Hippocampal formation (tissue), 2 donors: ENCODE measurements at places on chromosomes 7 and 10.

GRCh38 chr10:48288661-48289060, 14.2 kb upstream of the FRMPD2 start:
- DNase-seq: no peak

GRCh38 chr7:44057849-44058758, 7.3 kb downstream of the PGAM2 start:
- no peak for DNase-seq

GRCh38 chr7:122183106-122183505, 39.1 kb upstream of the AASS start:
- no peak for DNase-seq

DNA sequence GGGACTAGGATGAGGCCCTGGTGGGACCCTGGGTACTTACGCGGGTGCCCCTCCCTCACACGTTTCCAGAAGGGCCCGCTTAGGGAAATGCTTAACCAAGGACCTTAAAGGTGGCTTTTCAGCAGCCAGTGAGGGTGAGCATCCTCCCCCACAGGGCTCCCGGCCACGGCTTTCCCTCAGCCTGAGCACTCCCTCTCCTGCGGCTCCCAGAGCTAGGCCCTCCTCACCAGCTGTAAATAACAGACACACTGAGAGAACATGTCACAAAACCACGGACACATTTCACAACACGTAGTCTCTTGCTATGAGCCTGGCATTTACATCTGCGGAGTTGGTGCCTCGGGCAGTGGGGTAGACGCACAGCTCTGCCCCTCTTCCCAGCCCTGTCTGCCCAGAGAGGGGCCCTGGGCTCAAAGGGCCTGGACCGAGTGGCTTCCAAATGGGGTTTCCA, 25.2 kb downstream of the GRID1 start:
- DNase-seq: no peak

DNA sequence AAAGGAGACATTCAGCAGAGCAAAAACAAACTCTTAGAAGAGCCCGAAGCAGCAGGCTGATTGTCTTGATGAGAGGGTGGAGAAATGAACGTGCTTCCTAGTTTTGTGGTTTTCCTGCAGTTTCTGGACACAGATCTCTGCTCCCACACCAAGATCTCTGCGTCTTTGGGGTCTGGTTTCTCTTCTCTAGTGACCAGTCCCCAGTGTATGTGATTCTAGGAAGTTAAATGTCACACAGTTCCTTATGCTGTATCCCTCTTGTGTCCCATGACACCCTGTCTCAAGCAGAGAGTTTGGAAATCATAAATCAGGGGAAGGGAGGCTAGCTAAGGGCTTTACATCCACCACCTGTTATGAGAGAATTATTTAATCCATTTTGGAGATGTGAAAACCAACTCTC, 55.4 kb upstream of the KLF14 start:
- DNase-seq: no peak

DNA sequence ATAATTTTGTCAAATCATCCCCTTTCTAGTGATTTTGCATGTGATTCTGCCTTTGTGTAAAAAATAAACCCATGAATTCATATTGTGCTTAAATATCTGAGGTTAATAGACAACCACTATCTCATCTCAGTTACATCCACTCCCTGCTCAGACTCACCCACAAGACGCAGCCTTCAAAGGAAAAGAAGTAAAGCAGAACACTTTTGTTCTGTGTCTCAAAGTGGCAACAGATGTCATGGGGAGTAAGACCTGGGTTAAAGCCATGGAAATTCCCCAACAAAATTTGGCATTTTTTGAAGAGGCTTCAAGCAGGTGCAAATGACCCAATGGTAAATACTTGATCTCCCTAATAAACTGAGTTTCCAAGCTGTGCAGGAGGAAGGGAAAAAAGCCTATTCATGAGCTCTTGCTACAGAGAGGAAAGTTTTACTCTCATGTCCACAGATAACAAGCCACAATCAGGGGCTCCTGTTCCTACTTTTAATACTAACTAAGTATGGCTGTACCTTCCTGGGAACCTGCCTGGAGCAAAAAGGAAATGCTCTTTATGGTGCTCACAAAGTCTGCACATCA, 4.7 kb downstream of the CYP3A7 start:
- no peak for DNase-seq

DNA sequence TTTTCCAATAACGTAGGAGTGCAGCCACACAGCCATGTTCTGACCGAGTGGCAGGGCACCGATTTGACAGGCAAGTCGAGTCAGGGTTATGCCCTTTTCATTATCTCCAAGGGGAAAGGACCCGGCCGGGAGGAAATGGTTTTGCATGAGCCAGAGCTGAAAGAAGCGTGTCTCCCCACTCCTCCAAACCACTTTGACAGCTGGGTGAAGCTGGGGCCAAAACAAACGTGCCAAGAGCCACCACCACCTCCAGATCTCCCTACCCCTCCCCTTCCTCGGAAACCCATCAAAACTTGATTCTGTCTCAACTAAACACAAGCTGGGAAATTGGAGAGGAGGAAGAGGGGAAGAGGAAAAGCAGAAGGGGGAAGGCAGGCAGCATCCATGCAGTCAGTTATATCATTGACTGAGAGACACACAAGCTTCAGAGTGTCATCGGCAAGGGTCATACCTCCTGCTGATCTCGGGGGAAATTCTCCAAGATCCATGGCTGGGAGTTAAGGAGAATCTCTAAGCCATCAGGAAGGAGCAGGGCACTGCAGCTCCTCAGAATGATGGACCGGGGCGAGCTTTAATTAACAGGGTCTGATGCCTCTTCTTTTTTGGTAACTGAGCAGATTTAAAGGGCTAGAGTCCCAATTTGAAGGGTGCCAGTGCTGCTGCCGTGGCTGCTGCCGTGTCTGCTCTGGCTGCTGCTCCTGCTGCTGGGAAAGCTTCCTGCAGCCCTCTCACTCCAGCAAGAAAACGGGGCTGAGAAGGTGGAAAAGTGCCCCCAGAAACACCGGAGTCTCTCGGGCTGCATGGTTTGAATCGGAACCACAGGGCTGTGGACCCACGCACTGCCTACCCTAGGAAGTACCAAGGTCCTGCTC, 34.7 kb upstream of the CALN1 start:
- no peak for DNase-seq

GRCh38 chr7:115005953-115006352, 84.1 kb downstream of the MDFIC start:
- no peak for DNase-seq

DNA sequence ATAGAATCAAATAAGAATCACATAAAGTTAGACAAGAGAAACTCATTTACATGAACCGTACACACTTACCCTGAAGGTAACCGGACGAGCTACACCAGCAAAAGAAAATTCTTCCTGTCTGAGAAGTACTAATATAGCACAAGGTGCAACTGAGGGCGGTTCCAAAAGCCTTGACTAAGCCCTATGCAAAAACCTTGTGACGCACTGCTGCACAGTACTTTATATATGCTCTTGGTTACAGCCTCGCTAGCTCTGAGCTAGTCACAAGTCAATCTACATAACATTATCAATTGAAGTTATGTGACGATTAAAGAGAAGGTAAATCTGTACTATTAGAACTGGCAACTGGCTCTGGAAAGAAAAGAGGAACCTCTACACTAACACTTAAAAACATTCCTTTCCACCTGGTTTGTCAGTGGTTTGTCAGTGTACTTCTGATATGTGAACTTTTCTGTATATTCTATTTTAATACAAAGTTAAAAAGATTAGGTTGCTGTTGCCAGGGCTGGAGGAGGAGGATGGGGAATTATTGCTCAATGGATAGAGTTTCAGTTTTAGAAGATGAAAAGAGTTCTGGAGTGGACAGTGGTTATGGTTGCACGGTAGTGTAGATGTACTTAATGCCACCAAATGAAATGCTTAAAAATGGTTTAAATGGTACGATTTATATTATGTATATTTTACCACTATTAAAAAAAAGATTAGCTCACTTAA, 21.6 kb downstream of the NT5C3A start:
- no peak for DNase-seq

DNA sequence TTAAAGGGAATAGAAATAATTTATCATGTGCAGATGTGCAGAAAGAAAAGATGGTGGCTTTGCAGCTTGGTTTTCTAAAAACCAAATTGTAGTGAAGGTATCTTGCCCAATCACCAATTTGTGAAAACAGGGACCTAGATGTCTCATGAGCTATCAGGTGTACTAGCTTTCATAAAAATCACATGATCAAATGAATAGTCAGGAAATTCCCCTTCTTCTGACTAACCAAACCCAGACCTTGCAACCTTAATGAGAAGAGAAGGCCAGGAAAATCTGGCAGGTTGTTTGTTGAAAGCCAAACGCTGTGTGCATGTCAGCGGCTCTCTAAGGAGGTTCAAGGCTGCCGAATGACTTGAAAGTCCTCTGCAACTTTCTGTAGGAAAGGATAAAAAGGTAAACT, 304.4 kb upstream of the NRP1 start:
- DNase-seq: no peak

DNA sequence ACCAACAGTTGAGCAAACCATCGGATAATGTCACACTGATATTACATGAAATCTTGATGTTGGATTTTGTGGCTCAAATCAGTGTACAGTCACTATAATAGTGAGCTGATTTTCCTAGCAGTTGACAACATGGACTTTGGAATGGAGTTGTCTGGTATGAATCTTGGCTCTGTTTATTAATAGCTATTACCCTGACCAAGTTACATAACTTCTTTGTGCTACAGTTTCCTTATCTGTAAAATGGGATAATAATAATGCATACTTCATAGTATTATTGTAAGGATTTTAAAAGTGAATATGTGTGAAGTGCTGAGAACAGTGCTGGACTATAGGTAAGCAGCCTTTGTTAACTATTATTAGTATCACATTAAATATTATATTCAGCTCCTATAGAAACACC, 26.1 kb upstream of the ANLN start:
- DNase-seq: no peak

DNA sequence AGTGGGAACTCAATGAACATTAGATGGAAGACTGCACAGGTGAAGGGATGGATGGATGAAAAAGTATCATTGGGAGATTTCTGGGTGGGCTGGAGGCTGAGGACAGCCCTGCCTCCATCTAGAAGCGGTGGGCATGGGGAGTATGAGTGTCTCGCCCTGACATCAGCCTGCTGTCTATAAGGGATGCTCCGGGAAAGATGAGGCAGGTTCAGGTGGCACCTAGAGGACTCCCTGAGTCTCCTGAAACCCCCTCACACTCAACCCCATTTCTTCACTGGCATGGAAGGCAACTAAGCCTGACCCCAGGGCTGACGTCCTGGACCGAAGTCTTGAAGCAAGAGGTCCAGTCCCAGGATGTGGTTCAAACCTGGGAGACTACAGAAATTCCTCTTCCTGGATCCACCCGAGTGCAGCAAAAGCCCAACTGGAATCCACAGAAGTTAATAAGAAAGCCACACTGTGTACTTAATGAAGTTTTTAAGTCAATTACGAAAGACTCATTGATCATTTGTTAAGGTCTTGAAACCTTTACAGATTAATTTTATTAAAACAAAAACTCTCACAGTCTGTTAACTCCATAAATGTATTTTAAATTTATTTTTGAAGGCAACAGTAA, 238.8 kb downstream of the EMX2 start:
- DNase-seq: no peak

DNA sequence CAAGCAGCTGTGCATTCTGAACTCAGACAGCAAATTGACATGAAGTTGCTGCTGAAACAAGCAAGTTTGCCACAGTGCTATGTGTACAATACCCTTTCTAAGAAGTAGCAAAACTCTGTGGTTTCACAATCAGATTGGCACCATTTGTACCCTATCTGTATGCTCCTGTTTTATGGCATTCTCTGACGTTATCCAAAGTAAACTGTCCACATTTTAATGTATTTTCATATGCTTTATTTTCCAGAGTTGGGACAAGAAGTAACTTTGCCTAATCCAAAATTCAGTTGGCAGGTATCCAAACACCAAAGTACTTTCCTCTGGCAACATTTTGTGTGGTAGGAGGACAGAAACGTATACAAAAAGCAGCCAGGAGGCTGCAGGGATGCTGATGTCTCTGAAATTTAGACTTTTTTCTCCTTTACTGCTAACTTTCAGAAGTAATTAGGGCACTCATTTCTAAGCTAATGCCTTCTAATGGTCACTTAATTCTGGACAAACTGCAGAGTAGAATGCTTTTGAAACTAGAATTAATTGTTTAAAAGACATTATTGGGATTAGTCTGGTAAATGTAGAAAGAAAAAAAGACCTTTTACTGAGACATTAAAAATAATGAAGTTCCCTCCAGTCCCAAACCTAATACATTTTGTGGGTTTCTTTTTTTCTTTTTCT, 414.7 kb upstream of the NRP1 start:
- no peak for DNase-seq

DNA sequence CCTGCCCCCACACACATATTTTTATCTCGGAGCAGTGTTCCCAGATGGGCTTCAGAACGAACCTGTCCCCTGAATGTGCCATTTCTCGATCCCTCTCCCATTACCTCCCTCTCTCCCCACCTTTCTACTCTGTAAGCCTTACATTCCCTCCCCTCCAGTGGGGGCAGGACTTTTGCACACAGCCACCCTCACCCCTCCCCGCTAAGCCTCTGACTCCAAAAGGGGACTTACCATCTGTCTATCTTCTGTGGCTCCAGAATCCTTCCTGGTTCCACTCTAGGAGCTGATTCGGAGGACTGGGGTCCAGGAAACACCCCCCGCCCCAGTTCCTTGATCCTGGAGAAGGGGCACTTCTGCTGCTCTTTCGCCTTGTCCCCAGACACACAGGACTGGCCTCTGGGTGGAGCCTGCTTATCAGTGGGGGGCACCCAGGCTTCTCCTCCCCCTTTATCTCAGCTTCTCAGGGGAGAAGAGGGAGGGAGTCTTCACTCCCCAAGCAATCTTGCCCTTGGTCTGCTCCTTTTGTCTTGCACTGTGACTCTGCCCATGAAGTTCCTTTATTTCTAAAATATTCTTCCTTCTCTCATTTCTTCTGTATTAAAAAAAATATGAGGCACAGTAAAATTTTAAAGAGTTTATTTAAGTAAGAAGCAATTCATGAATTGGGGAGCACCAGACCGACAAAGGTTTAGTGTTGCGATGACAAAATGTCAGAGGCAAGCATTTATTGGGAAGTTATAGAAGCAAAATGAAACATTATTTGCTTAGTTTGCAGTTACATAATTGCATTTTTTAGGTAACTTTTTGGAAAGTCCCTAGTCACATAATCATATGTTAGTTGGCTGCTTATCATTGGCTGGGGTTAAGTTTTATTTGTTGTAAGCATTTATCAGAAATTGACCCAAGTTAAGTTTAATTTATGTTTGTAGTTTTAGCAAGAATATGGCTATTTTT, at the start of gene KEL:
KEL (minus strand) TSS at position 391 of the 954 bp plus-strand sequence; CDS start at position 234, 157 bp downstream.
- DNase-seq: no peak

GRCh38 chr10:96858706-96859050, 26.6 kb downstream of the LCOR start:
- no peak for DNase-seq

DNA sequence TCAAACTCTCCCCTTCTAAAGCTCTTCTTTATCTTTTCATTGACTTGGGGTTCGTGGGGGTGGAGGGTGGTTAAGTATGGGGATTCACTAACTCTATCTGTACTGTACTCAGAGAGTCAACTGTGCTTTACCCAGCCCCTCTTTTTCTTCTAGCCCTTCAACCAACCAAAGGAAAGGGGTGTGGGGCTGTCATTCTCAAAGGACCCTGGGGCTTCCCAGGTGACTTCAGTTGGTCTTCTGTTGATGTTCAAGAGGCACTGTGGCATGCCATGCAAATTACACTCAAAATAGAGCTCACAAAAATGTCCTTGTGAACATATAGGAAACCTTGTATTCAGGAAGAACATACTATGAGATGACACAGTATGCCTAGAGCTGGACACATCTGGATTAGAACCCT, 16.9 kb upstream of the RHOBTB1 start:
- DNase-seq: no peak
